ENCODE measurements at places on chromosomes 12 and 14.

DNA sequence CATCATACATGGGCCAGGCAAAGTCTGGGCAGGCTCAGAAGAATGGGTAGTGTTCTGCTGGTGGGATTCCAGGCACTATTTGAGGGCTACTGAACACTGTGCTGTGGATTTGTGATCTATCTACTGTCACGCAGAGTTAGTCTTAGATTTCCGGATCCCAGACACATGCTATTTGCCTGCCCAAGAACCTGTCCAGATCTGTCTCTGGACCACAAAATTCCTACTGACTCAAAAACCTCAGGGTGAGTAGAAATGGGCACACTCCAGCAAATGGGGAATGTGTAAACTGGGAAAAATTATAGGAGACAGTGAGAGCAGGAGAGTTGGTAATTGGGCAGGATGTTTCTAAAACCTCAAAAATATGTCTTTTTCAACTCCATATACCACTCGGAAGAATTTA, 129.9 kb downstream of the GALC start:
- DNase-seq: no peak

DNA sequence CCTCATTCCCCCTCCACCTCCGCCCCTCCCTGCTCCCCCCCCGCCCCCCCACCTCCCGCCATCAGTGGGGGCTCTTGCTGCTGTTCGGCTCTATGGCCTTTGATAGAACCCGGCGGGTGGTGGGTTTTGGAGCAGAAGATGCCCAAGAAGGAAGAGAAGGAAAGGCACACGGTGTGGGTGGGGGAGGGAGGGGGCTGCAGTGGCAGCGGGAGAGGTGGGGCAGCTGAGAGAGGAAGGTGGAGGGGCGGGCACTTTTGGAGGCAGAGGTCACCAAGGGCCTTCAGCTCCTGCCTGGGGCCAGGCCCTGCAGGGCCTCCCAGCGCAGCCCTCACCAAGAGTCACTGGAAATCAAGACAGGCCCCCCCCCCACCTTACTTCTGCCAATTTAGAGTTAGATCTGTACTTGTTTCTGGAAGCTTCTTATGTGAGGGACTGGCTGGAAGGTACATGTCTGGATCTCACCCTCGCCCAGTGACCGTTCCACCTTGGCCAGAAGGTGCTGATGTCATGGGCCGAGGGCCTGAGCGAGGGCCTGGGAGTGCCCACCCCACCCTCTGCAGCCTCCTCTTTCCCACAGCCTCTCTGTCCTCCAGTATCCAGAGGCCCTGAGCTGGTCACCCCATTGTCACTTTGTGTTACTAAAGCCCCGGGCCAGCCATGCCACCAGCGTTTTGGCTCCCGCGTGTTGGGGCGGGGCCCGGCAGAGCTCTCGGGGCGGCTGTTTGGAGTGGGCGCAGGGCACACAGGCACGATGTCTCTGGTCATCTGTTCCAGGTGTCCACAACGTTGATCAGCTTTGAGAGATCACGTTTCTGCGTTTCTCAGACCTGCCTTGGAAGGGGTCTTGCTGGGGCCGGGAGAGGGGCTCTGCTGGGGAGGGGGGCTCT, 153.9 kb downstream of the KIF26A start:
- no peak for DNase-seq

DNA sequence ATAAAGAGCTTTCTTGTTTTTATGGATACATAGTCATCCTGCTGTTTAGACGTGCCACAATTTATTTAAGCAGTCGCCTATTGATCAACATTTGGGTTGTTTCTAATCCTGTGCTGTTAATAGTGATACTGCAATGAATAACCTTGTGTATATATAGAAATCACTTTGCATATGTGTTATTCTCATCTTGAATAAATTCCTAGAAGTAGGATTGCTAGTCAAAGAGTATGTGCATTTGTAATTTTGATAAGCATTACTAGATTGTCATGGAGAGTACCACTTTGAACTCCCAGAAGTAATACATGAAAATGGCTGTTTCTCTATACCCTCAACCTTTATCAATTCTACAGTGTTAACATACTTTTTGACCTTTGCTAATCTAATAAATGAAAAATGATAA, 44.9 kb upstream of the KCNH3 start:
- no peak for DNase-seq

DNA sequence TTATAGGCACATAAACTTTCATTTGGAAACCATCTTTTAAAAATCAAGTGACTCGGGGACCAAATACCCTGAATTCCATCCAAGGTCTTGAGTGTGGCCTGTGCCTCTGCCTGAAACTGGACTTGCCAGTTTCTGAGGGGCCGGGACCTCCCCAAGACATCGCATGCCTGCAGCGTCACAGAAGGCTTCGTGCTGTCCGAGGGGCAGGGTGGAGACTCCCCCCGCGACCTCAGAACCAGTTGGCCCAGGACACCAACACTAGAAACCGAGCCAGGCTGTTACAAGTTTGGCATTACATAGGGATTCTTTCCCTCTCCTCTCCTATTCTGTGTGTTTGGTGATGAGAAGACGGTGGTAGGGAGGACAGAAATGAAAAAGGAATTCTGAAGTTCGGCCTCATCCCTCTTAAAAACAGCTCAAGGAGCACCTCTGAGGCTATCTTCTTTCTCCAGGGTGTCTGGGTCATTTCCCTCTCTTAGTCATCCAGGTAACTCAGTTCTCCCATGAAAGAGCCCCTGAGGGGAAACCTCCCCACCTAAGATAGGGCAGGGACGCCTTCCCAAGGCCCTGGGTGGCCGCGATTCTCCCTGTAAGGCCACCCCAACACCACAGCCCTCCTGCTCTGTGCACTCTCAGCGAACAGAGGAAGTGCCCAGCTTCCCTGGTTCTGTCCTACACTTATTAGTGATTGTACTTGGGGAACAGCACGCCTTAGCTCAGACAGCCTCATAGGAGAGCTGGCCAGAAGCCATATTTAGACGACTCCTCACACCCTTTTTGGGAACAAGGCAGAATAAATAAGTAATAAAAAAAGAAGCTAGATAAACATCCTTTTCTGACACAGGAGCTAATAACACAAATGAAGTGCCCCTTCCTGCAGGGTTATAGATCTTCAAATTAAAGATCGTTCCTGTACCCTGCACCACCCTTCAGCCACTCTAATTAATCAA, 93.8 kb downstream of the BCL11B start:
- DNase-seq: no peak

DNA sequence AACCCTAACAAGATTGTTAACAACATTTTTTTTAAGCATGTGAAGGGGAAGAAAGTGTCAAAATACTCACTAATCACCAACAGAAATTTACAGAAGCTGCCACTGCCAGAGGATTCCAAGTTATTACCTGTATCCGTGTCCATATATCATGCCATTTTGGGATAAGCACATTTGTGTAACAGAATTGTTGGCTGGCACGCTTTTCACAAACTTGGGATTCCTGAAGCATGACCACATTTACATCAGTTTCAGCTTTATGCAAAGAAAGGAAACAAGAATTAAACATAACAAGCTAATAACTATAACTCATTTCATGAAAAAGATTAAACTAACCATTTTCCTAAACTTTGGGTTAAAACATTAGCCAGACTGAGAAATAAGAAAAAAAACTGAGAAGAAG, 5.9 kb downstream of the NEMP1 start:
- DNase-seq: no peak

- no peak for DNase-seq
These were observed 39.6 kb downstream of the DNAH10 start for GRCh38 chr12:123801573-123802178.

DNA sequence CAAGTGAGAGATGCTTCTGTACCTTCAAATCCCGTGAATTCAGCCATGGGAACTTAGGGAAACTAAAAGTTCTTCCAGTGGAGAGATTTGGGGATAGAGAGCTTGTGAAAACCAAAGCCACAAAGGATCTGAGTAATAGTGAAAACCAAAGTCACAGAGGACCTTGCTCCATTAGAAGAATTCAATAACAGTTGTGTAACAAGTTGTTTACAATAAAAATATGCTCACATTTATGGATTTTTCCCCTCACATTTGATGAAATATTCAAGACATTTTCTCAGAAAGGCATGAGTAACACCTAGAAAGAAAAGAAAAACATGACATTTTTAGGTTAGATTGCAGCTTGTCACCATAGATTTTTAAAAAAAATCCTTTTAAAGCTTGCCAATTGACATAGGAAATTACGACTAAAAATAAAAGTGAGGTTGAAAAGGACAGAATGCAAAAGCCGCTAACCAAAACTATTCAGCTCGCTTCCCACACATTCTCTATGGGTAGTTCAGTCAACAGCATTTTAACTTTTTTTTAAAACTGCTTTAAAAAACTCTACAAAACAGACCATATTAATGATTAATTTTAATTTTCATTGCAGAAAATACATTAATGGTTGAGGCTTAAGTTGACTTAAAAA, 113.2 kb downstream of the CAND1 start:
- no peak for DNase-seq

DNA sequence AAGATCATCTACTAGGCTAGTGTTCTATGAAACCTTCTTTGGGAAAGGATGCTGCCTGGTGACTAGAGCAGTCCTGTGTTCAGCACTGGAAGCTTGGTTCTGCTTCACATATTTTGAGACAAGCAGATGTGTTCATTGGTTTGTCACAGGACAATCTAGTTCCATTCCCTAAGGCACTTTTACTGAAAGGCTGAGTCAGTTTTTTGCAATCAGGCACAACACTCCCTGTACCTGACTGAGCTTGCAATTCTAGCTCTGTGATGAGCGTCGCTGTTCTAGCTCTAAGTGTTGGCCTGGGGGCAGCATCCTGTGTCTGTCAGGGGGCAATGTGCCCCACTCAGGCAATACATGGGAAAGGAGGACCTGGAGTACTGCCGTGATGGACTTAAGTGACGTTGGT, 144.4 kb downstream of the CAND1 start:
- no peak for DNase-seq

DNA sequence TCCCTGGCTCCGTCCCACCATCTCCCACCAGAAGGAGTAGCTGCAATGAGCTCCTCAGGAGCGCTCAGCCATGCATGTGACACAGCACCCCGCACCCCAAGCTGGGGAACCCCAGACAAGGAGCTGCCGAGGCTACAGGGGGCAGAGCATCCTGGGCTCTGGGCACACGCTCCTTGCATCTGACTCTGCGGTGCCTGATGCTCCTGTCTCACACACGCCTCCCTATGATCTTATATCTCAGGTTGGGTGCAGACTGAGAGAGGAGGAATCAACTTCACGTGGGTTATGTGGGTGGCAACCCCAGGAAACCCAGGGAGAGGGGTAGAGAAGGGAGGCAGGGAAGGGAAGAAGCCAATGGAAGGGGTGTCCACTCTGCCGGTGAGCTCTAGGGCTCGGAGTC, 60.0 kb downstream of the CCNK start:
- DNase-seq: no peak

GRCh38 chr14:103436533-103436932, 51.3 kb downstream of the MARK3 start:
- DNase-seq: no peak

DNA sequence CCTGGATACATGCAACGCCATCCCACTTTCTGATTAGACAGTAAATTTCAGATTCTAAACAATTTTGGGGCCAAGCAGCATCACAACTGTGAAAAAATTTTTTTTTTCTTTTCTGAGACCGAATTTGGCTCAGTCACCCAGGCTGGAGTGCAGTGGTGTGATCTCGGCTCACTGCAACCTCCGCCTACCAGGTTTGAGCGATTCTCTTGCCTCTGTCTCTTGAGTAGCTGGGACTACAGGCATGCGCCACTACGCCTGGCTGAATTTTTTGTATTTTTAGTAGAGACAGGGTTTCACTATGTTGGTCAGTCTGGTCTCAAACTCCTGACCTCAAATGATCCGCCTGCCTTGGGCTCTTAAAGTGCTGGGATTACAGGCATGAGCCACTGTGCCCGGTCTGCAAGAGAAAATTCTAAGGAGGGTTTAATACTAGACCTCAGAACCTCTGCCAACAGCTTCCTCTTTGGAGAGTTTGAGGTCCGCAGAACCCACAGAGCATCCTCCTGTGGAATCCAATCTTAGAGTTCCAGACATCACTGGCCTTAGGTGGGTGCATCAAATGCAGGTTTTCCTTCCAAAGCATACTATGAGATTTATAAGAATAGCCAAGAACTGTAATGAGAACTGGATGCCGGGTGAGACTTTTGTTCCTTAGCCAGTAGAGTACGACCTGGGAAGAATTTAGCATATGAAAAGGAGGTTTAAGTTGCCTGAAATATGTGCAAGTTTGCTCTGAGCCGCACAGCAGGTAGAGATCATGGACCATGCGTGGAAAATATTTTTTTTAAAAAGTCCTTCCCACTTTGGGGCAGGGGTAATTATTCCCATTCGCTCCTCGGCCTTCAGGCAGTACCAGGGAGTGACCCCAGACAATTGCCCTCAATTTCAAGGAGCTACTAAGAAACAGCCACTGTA, 7.8 kb upstream of the PHC1 start:
- no peak for DNase-seq

- no peak for DNase-seq
These were observed 423.7 kb downstream of the EGLN3 start for GRCh38 chr14:33527023-33527634.

DNA sequence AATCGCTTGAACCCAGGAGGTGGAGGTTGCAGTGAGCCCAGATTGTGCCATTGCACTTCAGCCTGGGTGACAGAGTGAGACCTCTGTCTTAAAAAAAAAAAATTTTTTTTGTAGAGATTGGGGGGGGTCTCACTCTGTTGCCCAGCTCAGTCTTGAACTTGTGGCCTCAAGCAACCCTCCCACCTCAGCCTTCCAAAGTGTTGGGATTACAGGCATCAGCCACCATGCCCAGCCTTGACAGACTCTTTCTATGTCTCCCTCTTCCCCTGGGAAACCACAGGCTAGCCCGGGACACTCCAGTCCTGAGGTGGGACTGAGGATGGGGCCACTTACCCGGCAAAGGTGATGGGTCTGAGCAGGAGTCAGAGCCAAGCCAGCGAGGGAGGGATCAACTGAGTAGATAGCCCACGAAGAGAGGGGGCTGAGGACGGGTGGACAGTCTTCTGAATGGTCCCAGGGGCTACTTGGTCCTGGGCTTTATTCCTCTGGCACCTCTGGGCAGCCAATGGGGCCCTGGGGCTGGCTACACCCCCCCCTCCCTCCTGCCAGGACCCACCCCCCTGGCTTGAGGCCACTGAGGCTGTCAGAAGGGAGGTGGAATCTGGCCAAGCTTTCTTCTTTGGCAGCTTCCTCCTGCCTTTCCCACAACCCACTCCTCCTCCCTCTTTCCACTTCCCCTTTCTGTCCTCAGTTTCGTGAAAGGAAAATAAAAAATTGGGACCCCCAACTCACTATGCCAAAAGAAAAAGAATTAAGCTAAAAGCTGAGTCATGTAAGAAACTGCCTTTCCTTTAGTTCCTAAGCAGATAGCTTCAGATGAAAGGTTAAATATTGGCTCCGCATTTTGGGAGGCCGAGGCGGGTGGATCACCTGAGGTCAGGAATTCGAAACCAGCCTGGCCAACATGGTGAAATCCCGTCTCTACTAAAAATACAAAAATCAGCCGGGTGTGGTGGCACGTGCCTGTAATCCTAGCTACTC, at the start of gene SDS:
SDS (minus strand) TSS at position 453 of the 981 bp plus-strand sequence. CDS start 4,179 bp downstream, outside the sequence.
- no peak for DNase-seq
